ENCODE measurements at places on chromosomes 4 and X.
A peak's percentile ranks its signal among the peaks of the same experiment; 100 is the strongest.

DNA sequence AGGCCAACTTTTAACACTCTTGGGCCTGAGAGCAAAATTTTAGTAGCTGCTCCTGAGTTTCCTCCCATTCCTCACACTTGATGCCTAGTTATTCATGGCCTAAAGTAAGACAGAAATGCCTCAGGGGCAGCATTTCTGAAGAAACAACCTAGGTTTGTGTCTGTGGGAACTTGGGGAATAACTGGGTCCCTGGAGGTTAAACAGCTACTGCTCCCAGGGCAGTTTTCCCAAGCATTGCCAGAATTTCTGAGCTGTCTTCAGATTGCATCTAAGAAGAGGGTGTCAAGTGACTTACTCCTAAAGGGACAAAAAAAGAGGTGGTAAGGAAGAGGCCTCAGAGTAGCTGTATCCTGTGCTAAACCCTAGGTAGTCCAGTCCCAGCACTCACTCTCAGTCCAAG is 130.8 kb upstream of the ACSL4 start:
- no peak for DNase-seq

DNA sequence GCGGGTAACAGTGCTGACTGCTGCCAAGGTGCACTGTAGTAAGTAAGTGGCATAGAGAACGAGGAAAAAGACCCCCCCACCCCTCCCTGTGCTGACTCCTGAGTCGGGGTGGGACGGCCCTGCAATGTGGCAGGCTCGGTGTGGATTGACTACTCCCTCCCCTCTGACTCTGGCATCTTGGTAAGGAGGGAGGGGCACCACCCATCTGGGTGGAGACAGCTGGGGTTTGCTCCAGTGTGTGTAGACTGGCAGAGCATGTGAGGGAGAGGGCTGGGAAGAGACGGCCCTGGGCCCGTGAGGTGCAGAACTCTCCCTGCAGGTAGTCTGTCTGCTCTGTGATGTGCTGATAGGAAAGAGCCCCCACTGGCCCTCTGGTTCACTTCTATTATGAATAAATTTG is 31.0 kb downstream of the NSG1 start:
- DNase-seq, result no peak

DNA sequence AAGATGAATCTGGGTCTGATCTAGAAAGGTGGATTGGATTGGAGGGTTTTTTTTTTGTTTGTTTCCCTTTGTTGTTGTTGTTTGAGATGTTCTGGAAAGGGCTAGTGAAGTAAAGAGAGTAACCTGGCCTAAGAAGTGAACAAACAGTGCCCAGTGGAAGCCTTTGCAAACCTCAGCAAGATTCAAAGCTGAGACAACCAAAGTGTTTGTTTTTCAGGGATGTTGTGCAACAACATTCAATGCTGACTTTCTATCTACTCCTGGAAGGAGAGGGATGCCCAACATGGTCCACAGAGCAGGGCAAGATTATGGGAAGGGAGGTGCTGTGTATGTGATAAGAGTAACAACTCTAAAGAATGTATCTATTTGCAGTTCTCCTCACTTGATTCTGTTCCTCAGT is 11.3 kb downstream of the BEX1 start:
- no peak for DNase-seq

DNA sequence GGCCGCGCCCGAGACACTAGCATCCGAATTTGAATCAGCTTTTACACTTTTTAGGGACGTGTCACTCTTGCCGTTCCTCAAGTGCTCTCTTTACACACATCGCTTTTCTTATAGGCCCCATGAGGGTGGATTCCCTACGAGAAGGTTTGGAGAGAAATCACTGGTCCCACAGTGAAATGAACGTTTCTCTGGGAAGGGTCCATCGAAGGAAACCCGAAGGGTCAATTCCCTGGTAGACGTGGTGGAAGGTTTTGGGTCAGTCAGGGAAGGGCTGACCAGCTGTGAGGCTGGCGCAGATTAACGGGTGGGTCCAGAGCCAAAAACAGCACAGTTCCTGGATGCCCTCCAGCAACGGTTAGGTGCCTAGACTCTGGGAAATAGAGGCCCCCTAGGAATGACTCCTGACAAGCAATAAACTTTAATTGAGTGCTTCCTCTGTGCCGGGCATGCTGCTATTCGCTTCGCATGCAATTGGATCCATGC is 35.9 kb downstream of the ETDC start:
- no peak for DNase-seq

- no peak for DNase-seq
Observed at GRCh38 chr4:153146031-153146430, 58.2 kb upstream of the TRIM2 start.

DNA sequence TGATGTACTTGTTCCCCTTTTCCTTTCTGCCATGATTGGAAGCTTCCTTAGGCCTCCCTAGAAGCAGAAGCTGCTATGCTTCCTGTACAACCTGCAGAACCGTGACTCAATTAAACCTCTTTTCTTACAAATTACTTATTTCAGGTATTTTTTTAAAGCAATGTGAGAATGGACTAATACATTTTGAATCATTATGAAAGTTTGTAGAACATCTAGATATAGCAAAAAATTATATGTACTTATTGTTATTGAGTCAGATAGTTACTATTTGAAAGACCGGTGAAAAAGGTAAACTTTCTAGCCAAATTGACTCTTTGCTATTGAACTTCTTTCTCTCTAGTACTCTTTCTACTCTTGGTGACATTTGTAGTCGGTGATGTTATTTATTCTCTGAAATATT is 777.3 kb upstream of the GALNTL6 start:
- no peak for DNase-seq

GRCh38 chr4:184573701-184574100 is 75.5 kb downstream of the CASP3 start:
- DNase-seq, result no peak

GRCh38 chr4:169295822-169296221 is 25.1 kb upstream of the SH3RF1 start:
- DNase-seq, result no peak

GRCh38 chr4:21884615-21885014 is 64.0 kb downstream of the KCNIP4 start:
- no peak for DNase-seq

DNA sequence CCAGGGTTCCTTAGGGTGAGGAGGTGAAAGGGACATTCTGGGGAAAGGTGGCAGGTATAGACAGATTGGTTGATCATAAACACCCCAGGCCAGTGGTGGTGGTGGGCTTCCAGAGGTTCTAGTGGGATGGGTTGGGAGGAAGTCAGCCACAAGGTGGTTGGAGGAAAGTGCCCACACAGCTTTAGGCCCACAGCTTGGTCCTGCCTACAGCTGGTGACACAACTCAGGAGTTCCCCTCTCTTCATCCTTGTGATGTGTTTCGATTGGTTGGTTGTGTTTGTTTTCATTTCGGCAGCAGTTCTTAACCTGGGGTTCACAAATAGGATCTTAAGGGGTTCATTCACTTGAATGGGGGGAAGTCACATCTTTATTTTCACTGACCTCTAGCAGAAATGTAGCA is 157.0 kb downstream of the TMEM164 start:
- no peak for DNase-seq

DNA sequence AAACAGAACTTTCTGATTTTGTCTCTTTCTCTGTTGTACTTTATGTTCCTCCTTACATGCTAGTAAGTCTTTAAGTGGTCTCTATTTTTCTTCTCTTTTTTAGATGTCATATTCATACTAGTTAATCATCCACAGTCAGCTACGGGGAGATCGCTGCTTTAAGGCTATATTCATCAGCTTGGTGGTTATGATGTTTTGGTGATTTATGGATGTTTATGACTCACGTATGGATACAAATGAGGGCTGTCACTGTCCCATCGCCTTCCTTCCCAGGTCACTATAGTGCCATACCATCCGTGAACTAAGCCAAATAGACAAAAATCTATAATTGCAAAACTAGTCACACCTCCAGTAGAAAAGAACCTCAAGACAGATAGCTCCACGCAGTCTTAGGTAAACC is 296.8 kb upstream of the AADAT start:
- no peak for DNase-seq

GRCh38 chr4:109764376-109764775 is 34.5 kb upstream of the PLA2G12A start:
- DNase-seq, result no peak

DNA sequence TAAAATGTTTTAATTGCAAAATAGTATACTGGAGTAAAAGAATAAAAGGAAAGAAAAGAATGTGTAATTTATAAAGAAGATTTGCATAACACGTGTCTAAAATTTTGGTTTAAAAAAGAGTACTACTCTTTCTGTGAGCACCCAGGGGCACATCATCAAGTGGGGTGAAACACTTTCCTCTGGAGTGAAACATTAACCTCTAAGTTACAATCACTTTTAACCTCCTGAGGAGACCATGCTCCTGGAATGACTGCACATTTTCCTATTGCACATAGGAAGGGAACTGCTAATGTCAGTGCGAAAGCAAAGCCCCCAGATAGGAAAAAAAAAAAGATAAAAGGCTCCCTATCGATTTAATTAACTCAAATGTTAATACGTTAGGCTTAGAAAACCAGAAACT is 13.3 kb downstream of the VEGFC start:
- no peak for DNase-seq

GRCh38 chr4:114698231-114698630 is 99.6 kb downstream of the UGT8 start:
- DNase-seq, result no peak

DNA sequence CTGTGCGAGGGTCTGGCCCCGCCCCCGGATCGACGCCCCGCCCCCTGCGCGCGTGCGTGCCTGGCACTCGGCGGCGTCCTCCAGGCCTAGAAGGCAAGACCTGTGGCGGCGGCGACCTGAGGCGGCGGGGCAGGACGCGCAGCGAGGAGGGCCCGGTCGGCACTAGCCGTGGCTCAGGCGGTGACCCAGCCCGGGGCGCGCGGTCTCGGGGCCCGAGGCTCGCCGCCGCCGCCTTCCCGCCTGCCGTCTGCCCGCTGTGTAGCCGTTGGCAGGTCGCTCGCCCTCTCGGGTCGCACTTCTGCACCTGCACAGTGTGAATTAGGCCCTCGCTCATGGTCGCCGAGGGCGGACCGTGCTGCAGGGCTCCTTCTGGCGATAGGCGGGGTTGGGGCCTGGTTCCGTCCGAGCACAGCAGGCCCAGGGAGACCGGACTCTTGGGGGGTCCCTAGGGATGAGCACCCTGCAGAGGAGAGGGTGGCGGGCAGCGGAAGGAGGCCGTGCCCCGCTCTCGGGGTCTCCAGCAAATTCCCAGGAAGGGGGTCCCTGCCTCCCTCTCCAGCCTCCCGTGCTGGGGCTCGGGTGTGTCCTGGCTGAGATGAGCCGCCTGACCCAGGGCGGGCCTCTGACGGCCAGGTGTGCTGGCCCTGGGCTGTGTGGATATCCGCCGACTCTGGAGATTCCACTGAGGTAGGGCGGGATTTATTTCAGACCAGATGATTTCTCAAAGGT is 557 bp upstream of the FAM53A start:
- DNase-seq, result no peak

- DNase-seq, result no peak
Observed at GRCh38 chr4:123488916-123489315, 92.3 kb downstream of the SPRY1 start.

- DNase-seq, result no peak
Observed at GRCh38 chr4:2256781-2257191, 5.1 kb downstream of the MXD4 start.

GRCh38 chr4:98468709-98469108 is 189.7 kb downstream of the TSPAN5 start:
- peak; percentile 35 for DNase-seq

DNA sequence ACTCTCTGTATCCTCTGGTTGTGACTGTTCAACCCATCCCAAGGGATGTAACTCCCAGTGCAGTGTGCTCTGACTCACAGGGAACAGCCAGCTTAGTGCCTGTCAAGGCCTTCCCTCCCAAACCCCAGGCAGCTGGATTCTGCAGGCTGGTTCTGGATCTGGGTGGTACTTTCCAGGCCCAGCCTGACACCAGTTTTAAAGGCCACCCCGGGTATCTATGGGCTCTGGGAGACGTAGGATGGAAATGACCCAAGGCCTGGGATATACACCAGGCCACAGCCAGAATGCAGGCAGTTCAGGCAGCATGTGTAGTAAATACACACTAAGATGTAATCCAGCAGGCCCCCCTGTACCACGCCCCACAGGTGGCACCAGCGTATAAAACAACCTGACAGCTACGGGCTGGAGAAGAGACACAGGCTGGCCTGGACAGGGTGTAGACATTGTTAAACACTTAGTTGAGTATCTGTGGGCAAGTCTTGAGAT is 64.2 kb downstream of the SPINK2 start:
- no peak for DNase-seq

DNA sequence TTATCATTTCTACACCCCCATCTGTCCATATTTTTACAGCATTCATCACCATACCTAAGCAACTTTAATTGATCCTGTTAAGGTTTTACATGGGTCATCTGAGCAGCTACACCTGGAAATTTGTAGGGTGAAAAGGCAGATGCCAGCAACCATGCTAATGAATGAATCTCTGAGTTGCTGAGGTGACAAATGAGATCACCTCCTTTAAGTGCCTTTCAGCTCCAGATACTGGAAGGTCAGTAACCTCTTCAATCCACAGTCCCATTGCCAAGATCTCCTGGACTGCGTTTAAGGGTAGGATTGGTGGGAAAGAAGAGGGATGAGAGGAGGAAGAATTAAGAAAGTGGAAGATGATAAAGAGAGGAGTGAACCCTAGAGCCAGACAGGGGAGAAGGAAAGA is 8.5 kb upstream of the BMP3 start:
- no peak for DNase-seq
